A673 (cell line): ENCODE measurements at places on chromosomes 4 and X. TPM values are rescaled to one million over a fixed set of nuclear protein-coding genes. Genes with fewer than 3 reads are reported as not detected.

TGIF2LX gene
- total RNA-seq, result not detected in 2 replicates

MUC7 gene
- total RNA-seq, result not detected in 2 replicates

STAP1 gene
- not detected in 2 replicates for total RNA-seq

DGAT2L6 gene
- not detected in 2 replicates for total RNA-seq

HSD17B10 gene
- total RNA-seq, result 126 and 132 TPM in 2 replicates
